ENCODE measurements at places on chromosomes 1 and 21. TPM values are rescaled to one million over a fixed set of nuclear protein-coding genes. Genes with fewer than 3 reads are reported as not detected.

SZT2 gene
- total RNA-seq, result 11.3 TPM

IFI44L gene
- 2.8 TPM for total RNA-seq

C8A gene
- total RNA-seq, result not detected

CHAF1B gene
- total RNA-seq, result 3.1 TPM

SGIP1 gene
- 9.6 TPM for total RNA-seq

ZNF648 gene
- total RNA-seq, result not detected

GUCA2A gene
- not detected for total RNA-seq

ZBTB21 gene
- 8.8 TPM for total RNA-seq

BATF3 gene
- total RNA-seq, result 1.2 TPM

OR6P1 gene
- not detected for total RNA-seq

IPO13 gene
- total RNA-seq, result 27.1 TPM

IL20 gene
- total RNA-seq, result not detected

PPOX gene
- total RNA-seq, result 23.5 TPM

AGO4 gene
- 11.7 TPM for total RNA-seq

SPATA45 gene
- not detected for total RNA-seq

ERG gene
- 118 TPM for total RNA-seq

AMY1A gene
- total RNA-seq, result not detected

PLA2G2D gene
- not detected for total RNA-seq

IFI44 gene
- 8.2 TPM for total RNA-seq

GNG12 gene
- total RNA-seq, result 156 TPM

GOLT1A gene
- total RNA-seq, result not detected

CYYR1 gene
- total RNA-seq, result 28.2 TPM

B4GALT3 gene
- total RNA-seq, result 43.5 TPM

RHBG gene
- total RNA-seq, result not detected

C1orf159 gene
- 32.1 TPM for total RNA-seq

ACTL8 gene
- total RNA-seq, result not detected

HRNR gene
- total RNA-seq, result not detected

S100A5 gene
- not detected for total RNA-seq

GRHL3 gene
- total RNA-seq, result not detected
